ENCODE measurements at places on chromosomes 5 and 9.

- DNase-seq: no peak
Observed at GRCh38 chr9:34566322-34566721, 23.2 kb downstream of the CNTFR start.

- no peak for DNase-seq
Observed at GRCh38 chr9:133207021-133207531, 2.0 kb downstream of the OBP2B start.

GRCh38 chr9:117528225-117528624 lies 113.4 kb upstream of the ASTN2 start:
- peak; percentile 41 for DNase-seq

- peak; percentile 40 for DNase-seq
Observed at GRCh38 chr9:19174127-19174912, 47.0 kb upstream of the PLIN2 start.

GRCh38 chr9:27514551-27514950 lies 9.5 kb upstream of the IFNK start:
- DNase-seq: no peak

DNA sequence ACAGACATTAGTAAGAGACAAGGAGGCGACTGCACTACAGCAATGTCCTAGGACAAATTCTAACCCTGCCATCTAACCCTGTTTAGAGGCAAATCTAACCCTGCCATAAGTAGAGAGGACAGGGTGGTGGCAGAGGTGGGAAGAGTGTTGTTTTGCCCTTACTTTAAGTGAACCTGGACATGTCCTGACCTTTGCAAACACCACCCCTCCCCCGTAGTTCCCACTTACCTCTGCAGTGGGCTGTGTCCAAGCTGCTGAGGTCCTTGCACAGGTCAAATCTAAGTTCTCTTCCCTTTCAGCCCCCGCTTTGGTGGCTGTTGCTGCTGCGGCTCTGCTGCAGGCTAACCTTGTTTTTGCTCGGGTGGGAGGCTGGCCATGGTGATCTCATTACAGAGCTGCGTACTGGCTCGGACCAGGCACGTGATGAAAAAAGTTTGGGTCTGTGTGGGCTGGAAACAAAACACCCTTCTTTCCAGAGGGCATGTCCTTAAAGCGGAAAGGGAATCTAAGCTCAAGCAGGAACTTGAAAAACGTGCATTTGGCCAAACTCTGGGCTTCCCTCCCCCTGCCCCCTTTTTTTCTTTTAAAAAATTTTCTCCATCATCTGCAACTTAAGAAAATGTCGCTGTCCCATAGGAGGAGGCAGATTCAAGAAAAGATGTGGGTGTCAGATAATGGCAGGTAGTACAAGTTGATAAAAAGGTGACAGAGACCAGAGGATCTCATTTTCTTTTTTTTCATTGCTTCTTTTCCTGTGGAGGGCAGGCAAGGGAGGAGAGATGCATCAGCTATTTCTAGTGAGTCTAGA lies at the start of gene FAXDC2:
FAXDC2 (minus strand) TSS at position 349 of the 808 bp plus-strand sequence. CDS start 12,425 bp downstream, outside the sequence.
- no peak for DNase-seq

- no peak for DNase-seq
Observed at GRCh38 chr5:93603078-93603792, 20.2 kb downstream of the NR2F1 start.

DNA sequence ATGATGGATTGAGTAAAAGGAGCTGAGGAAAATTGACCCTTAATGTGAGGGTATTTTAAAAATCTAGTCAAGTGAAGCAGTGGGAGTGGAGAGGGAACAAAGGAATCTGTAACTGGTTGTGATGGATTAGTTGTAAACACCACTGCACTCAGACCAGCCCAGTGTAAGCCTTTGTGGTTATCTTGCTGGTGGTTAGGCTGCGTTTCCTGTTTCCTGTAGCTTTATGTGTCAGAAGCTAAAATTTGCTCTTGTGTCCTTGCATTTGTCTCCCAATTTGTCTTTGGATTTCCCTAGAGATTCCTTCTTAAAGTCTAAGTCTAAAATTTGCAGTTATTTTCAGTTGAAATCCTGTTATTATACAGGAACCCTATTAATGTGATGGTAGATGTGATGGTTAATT lies 6.3 kb downstream of the IFNA21 start:
- no peak for DNase-seq

DNA sequence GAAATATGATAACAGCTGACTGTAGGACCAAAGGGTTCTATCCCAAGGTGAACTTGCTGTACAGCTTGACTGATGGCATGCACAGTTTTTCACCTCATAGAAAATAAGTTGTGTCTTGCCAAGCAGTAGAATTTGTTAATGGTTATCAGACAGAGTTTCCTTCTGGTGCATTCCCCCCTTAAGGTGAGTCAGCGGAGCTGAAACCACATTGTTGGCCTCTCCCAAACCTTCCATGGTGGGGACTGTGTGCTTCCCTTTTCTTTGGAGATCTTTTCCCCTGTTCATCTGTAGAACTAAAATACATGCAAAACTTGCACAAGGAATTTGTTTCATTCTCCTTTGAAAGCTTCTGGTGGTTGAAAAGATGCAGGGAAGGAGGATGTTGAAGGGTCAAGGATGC lies 179.8 kb downstream of the FGF1 start:
- no peak for DNase-seq

Data from NCI-H2171 treated with DMSO at 0.1 percent for 48 hours (cell line).